ENCODE measurements at places on chromosomes 11 and 22.

GRCh38 chr22:28243539-28243938, 324.5 kb upstream of the PITPNB start:
- no peak for DNase-seq

GRCh38 chr11:124026498-124026897, at the start of gene OR10G8:
TSS of gene OR10G8 (plus strand) at chr11:124026798. CDS start at chr11:124029623, 2,825 bp downstream.
- no peak for DNase-seq

DNA sequence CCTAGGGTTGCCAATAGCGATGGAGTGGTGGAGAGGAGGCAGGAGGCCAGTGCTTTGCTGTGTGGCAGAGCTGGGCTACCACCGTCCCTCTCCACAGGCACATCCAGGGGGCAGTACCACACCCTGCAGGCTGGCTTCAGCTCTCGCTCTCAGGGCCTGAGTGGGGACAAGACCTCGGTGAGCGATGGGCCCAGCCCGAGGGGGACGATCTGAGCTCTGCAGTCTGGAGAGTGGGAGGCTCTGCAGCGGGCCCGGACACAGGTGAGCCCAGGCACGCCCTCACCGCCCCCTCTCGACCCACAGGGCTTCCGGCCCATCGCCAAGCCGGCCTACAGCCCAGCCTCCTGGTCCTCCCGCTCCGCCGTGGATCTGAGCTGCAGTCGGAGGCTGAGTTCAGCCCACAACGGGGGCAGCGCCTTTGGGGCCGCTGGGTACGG, 2.5 kb downstream of the PKP3 start:
- DNase-seq = no peak

GRCh38 chr22:45077286-45077685, 67.5 kb upstream of the PHF21B start:
- DNase-seq = no peak

DNA sequence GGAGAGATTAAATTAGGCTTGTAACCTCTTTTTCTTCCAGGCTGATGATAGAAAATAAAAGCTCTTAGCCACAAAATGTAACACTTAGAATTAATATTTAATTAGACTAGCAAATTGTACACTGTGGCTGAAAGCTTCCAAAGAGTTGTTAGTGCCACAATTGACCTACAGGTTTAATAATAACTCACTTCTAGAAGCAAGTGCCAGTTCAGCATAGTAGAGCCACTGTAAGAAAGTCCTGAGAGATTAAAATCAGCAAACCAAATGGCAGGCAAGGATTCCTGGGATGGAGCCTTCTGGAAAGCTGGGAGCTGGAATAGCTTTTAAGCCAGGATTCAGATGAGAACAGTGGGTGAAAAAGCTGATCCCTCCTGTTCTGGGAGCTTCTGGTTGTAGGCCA, 131.0 kb downstream of the ELP4 start:
- no peak for DNase-seq

DNA sequence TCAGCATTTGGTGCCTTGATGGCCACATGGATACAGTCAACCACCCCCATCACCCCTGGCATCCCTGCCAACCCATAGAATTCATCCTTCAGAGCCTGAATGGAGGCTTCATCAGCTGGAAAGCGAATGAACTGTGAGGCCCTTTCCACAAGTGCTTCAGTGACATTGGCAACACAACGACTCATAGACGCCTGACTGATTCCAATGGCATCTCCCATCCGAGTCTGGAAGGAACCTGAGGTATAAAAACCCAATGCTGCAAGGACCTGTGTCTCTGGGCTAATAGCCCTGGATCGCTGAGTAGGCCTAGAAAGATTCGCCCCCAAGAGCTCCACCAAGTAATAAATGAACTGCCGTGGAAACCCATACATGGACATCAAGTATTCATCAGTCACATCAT, 1.3 kb downstream of the HARBI1 start:
- DNase-seq = no peak

DNA sequence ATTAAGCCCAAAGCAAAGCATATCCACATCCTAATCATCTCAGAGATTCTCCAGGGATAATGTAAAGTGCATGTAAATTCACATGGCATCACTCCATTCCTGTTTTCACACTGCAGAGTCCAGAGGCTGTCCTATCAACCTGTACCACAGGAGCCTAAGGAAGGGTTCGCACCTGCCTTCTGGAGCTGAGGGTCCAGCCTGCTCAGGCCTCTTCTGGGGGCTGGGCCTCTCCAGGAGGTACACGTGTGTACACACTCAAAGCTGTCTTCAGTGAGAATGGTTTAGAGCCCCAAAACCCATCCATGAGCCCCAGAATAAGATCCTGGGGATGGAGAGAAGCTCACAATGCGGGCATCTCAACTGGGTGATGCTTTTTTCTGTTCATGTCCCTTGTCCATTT, 23.9 kb downstream of the PI4KA start:
- DNase-seq = no peak

- no peak for DNase-seq
These were observed 27.0 kb upstream of the MOB2 start for GRCh38 chr11:1513326-1514296.

DNA sequence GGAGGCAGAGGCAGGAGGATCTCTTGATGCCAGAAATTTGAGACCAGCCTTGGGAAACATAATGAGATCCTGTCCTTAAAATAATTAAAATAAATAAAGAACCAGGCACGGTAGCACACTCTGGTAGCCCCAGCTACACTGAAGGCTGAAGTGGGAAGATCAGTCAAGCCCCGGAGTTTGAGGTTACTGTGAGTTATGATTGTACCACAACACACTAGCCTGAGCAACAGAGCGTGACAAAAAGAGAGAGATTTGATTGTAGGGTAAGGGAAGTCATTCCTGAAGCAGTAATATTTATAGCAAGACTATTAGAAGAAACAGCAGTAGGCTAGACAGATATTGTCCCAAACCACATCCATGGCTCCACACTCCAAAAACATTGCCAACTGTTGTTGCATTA, 1408.4 kb upstream of the TENM4 start:
- no peak for DNase-seq

GRCh38 chr11:42840860-42841259, 470.9 kb upstream of the API5 start:
- no peak for DNase-seq

DNA sequence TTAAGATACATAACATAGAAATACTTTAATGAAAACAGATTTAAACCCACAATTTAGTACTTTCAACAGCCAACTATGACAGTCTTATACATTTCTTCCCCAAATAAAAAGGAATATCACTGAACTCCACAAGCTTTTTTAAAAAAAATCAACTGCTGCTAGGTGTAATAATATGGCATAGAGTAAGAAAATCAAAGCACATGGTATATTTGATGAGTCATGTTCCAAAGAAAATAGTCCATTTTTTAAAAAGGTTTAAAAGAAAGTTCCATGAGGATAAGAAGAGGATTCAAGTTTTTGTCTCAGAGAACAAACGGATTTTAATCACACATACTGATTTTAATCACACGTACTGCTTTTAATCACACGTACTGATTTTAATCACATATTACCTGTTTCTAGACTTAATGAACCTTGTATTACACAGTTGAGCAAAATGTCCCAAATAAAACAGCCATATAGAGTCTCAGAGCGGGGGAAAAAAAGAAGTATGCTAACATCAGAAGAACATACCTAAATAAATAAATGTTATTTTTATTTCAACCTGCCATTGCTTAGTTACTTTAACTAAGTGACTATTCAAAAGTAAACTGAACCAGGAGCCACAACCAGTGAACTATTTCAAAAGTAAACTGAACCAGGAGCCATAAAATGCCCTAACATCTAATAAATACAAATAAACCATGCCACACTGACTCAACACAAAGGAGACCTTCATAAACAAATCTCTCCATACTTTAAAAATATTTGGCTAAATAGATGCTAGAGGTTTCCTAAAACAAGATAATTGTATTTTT, 198.4 kb downstream of the SBF2 start:
- no peak for DNase-seq

GRCh38 chr11:116916886-116917285, 79.5 kb upstream of the APOA1 start:
- no peak for DNase-seq

DNA sequence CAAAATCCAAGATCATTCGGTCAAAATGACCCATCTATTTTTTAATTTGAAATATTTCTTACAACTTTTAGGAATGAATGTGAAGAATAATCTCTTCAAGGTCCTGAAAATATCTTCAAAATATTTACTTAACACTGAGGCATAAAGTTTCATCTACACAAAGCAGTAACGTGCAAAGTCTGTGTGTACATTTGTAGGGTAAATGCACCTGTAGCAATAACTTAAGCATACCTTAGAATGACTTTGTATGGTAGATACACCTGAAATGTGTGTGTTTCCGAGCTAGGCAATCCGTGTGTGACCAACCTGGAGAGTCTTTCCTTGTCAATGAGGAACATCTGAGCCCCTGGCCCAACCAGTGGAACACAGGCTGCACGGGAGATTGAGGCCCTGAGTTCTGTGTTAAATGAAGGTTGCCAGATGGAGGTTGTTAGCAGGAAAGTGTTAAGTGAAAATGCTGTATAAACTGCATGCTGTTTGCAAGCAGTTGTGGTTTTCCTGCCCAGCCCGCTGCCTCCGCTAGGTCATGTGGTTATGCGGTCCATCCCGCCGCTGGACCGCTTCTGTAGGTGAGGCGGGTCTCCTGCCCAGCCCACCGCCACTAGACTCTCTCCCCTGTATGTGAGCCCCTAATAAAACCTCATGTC, 7.6 kb upstream of the CTR9 start:
- DNase-seq = peak; percentile 31

DNA sequence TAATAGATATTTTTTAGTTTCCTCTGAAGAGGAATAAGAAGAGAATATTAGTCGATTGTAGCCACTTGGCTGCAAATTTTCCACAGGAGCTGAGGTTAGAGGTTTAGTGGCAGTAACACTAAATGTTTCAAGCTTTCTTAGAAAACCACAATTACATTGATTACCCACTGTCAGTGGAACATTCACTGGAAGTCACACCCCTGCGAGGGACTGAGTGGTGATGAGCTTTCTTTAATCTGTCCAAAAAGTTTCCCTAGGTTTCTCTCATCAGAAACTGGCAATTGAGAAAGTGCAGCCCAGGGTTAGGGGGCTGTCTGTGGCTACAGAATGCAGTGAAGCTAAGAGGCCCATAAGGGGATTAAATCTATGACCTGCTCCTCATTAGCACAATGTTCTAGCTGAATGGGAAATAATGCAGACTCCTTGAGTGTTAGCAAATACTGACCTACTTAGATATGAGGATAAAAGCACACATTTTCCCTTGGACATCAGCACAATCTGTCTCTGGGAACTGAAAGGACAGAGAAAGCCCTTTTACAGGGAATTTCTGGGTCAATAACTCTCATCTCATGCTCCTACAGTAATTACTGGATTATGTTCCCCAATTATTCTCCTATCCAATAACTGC, 189.5 kb downstream of the FAM76B start:
- no peak for DNase-seq

DNA sequence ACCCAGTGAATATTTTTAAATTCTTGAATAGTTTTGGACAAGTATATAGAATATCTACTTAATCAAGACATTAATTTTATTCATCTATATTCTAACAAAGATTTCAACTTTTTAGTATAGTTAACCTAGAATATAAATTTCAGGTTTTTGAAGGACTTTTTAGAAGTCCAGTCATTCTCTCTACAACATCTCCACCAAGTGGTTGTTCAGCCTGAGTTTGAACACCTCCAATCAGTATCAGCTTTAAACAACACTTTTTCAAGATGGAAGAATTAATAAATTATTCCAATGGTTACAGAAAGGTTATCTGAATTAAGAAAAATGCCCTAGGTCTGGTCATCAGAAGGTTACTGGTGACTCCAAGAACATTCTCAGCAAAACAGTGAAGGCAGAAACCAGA, 31.8 kb downstream of the EIF3M start:
- DNase-seq = no peak

DNA sequence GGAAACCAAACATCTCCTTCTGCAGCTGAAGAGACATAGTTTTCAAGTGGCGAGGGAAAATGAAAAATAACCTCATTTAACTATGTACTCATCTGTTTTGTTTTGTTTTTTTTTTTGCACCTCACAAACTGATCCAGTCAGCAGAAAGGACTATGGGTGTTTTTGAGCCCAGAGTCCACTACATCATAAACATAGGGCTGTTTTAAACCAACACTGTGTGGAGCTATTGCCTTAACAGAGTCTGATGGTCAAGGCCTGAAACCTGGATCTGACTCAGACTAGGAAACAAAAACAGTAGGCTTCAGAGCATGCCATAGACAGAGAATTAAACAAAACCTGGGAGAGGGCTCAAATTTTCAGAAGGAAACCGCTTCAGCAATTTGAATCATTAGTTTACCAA, 99.3 kb upstream of the FSHB start:
- DNase-seq = no peak

DNA sequence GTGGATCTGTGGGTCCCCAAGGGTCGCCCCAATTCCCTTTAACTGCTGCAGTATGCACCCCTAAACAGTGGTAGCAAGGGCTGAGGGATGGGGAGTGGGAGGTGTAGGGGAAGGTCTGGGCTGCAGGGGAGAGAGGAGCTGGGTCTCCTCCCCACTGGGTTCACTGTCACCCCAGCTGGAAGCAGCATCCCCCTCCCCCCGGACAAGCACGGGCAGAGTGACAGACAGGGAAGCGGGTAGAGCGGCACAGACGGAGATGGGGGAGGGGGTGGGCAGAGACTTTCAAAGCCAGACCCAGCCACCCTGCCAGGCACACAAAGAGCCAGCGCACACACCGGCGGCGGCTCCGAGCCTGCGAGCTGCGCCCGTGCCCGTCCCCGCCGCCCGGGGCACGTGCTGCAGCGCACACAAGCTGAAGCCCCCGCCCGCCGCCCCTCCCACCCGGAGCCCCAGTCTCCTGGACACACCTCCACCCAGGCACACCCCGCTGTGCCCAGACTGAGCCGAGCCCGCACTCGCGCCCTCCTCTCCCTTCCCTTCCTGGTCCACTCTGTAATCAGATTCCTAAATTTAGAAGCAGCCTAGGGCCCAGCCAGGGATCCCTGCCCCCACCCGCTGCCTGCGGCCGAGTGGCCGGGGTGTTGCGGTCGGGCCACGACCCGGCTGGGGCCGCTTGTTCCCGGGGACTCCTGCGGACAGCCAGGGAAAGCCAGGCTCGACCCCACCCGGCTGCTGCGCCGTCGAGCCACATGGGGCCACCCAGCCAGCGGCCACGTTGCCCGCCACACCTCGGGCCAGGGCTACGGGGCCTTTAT, 935 bp upstream of the RCOR2 start:
- peak; percentile 34 for DNase-seq

GRCh38 chr11:17556999-17557398, 9.9 kb downstream of the OTOG start:
- DNase-seq = peak; percentile 13

GRCh38 chr22:22787151-22787550, 100.5 kb upstream of the IGLL5 start:
- no peak for DNase-seq

GRCh38 chr11:112785149-112785548, 176.1 kb upstream of the NCAM1 start:
- no peak for DNase-seq

GRCh38 chr11:64611869-64612646, 21.0 kb downstream of the SLC22A12 start:
- DNase-seq = no peak
